Fibroblast of skin of right biceps (primary cell): ENCODE measurements at places on chromosomes 5 and 9.

DNA sequence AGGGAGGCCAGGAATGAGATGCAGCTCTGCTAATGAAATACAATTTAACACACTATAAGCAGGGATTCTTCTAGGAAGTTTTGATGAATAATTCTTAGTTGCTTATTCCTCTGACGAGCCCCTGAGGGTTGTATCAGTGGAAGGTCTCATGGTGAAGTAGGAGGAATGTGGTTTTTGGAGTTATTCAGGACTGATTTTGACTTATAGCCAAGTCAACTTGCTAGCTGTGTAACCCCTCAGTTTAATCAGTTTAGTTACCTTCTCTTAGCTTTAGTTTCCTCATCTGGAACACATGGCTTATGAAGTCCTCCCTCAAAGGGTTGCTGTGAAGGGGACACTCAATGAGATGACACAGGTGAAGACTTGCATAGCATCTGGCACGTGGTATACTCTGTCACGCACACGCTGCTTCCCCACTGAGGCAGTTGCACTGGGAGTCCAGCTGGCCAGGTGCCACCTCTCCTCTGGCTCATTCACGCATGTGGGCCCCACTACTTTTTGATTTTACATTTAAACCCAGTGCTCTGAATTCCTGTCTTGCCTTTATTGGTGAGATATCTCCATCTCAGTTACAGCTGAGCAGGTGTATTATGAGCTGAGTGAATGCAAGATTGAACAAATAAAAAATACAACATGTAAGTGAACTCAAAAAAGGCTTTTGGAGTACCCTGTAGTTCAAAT, 415.0 kb downstream of the ARHGEF28 start:
- DNase-seq = peak; percentile 40

DNA sequence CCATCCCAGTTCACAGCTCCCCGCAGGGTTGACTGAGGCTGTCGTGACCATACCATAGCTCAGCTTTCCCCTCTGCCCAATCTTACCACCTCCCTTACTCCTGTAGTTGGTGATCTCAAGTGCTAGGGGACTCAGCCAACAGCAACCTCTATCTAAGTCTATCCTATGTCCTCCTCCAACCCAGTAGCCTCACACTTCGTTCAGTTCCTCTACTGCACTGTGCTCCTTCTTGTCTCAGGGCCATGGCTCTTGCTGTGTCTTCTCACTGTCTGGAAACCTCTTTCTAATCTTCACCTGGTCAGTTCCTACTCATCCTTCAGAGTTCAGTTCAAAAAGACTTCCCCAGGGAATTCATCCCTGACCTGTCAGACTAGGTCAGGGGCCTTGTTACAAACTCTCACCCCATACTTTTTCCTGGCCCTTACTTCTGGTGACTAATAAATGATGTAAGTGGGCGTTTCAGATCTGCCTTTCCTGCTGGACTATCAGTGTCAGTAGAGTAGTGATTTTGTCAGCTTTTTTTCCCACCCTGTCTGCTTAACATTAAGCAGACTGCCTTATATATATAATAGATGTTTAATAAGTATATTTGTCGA, 53.6 kb upstream of the NR3C1 start:
- DNase-seq = peak; percentile 62

DNA sequence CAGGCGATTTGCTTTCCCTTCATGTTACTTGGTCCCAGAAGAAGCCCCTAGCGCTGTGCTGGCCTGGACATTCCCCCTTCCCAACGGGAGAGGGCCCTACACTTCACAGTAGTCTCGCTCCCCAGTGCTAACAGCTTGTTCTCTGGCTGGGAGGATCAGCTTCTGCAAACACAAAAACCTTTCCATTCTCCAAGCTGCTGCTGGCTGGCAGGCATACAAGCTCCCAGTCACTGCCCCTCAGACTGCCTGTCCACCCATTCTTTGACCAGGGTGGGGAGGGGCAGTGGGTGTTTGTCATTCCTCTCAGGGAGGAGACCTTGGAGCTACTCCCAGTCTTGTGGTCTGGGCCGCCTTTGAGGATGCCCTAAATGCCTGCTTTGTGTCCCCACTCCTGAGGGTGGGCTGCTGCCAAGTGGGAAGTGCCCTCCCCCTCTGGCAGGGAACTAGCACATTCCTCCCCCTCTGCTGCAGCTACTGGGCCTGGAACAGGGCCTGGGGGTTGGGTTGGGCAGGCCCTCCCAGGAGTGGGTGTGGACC, 20.8 kb downstream of the ENHO start:
- DNase-seq = peak; percentile 63

DNA sequence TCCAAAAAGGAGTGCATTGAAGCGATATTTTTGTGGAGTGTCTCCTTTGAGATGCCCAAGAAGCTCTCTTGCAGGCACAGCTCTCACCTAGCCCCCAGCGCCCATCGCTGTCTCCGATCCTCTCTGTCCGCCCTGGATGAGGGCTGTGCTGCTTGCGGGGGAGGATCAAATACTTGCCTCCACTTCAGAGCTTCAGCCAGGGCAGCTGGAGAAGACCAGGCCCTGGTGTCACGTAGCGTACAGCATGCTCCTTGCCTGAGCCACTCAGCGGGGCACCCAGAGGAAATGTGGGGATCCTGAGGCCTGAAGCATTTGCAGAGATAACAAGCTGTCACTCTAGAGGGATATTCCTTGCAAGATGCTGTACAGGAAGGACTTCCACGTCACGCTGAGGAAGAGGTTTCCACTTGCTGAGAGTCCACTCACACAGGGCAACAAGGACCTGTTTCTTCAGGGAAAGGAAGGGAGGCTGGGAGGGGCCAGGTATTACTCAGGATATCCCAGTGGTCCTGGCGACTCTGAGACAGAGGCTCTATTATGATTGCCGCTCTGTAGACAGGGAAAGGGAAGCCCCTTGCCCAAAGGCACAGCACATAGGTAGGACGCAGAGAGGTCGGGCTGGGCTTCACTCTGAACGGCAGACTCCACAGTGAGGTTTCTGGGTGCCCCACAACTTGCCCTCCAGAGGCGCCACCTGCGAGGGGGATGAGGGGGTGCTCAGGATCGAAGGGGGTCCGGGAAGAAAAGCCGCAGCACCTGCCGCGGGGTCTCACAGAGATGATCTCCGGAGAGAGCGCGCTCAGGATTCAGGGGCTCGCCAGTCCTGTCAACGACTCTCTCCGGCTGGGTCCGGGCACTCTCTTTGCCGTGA, 64.0 kb downstream of the CRB2 start:
- DNase-seq = no peak

DNA sequence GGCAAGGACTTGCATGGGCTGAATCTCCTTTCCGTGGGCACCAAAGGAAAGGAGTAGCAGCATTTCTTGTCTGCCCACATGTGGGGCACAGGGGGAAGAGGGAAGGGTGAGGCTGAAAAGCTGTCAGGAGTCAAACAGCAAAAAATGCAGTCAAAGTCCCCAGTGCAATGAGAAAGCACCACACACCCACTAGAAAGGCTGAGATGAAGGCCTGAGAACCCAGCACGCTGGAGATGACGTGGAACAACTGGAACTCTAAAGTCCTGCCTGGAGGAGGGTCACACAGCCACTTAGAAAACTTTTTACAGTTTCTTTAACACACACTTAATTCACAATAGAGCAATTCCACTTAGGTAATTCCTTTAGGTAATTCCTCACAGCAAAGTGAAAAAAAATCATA, 94.6 kb upstream of the IGFBPL1 start:
- DNase-seq = no peak

DNA sequence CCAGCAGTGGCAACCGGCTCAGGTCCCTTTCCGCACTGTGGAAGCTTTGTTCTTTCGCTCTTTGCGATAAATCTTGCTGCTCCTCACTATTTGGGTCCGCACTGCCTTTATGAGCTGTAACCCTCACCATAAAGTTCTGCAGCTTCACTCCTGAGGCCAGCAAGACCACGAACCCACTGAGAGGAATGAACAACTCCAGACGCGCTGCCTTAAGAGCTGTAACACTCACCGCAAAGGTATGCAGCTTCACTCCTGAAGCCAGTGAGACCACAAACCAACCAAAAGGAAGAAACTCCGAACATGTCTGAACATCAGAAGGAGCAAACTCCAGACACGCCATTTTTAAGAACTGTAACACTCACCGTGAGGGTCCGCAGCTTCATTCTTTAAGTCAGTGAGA, 103.5 kb downstream of the GLIS3 start:
- peak; percentile 76 for DNase-seq

GRCh38 chr9:119951090-119951489, 581.9 kb upstream of the BRINP1 start:
- DNase-seq = peak; percentile 95

DNA sequence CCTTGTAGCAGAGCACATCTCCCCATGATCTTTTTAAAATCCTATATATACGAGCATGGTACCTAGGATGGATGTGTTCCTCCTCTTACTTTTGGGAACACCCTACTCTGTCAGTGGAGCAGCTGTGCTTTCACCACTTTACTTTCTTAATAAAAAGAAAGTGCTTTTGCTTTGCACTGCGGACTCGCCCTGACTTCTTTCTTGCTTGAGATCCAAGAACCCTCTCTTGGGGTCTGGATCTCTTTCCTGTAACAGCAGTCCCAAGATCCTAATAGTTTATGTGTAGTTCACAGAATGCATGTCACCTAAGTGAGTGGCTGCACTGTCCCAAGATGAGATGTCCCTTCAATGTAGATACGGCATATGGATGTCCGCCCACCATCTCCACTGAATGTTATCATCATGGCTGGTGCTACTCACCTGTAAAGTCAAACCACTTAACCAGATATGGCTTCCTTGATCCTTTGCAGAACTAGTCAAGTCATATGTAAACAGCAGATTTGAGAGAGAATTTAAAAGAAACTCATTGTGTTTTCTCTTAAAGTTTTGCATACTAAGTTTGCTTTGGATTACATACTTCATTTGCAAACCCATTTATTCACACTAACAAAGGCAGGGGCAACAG, 1.9 kb downstream of the FGF1 start:
- no peak for DNase-seq

- no peak for DNase-seq
Observed at GRCh38 chr5:14123551-14123950, 19.6 kb upstream of the TRIO start.

DNA sequence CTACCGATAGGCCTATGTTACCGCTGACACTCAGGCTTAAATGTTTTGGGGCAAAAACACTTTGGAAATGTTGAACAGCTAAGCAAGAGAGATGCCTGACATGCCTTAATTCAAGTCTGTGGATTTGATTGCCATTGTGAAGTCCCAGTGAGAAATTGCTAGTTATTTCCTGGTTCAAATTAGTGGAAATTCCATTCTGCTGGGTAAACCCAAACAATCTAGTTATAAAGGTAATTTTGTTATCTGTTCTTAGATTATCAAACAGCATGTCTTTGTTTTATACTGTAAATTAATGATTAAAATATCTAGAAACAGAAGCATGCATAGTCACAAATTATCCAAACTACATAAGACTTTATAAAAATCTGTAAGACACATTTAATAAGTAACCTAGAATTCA, 96.6 kb downstream of the PJA2 start:
- no peak for DNase-seq

DNA sequence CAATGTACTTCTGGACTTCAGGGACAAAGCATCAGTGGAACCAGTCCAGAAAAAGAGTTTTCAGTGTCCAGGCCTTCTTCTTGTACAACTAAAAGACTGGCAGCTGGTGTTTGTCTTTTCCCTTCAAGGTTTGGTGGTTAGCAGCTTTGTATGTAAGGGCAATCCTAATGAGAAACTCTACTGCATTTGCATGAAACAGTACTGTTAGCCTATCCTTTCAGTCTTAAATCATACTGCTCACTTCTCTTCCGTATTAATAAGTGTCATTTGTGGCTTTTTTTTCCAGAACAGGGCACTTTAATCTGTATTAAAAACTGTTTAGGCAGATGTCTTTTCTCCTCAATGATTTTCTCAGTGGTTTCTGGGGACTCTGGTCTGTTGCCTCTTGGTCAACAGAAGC, 48.9 kb downstream of the FAM174A start:
- DNase-seq = no peak

DNA sequence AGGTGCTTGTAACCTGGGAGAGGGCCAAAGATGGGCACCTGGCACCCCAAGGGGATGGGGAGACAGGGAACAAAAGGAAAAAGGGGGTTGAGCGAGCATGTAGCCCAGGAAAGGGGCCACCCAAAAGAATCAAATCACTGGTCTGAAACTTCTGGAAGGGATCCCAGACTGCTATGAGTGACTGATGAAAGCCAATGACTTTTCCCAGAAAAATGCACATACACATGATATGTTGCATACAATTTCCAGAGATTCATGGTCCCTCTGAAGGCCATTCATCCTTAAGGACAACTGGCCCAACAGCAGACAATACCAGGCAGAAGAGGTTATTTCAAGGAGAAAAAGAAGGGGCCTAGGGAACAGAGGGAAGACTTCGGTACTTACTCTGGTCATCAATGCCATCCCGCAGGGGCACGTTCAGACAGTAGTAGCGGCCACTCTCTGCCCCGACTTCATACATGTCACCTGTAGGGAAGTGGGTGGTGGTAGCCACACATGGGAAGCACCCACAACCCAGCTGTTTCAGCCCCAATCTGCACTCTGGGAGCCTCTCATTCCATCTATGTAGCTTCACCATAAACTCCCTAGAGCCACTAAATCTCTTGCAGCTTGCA, 8.4 kb downstream of the HDAC3 start:
- DNase-seq = peak; percentile 58

DNA sequence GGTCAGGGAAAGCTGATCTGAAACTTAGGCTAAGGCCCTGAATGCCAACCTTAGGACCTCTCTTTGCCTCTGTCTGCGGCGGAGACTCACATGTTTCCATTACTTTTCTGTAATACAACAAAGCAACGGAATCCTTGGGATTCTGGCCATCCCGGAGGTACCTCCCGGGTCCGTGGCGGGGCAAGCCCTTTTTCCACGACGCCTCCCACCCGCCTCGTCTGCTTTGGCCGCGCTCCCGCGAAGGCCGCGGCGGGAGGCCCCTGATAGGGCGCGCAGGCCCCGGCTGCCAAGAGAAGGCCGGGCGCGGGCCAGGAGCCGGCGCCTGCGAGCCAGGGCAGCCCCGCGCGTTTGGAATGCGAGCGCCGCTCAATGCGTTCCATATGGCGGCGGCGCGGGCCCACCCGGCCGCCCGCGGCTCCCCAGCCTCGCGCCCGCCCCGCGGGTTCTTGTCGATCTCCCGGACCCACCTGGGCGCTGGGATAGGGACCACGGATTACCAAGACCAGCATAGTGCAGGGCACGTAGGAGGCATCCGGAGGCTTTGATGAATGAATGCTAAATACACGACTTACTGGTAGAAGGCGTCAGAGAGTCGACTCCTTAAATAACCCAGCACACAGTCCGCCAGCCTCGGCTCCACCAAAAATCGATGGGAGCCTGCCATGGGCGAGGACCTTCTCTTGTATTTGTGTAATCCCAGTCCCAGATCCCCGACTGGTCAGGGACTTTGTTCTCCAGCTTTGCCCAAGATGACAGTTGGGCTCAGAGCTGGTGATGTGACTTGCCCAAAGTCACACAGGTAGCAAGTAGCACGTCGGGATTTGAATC, 17.5 kb upstream of the PHF19 start:
- DNase-seq = peak; percentile 46

DNA sequence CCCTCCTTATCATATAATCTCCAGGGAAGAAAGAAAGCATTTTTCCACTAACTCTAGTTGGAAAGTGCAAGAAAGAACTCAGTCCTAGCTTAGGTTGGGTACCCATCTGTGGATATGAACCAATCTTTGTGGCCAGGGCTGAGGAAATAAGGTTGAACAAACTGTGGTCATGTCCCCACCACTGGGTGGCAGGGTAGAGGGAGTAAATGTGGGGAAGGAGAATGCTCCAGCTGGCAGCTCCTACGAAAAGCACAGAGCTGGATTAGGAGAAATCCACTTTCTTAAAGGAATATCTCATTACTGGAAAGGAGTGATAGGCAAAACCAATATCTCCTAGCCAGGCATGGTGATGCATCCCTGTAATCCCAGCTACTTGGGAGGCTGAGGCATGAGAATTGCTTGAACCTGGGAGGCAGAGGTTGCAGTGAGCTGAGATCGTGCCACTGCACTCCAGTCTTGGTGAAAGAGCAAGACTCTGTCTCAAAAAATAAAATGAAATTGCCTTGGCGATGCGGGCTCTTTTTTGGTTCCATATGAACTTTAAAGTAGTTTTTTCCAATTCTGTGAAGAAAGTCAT, 175.1 kb downstream of the CCDC192 start:
- peak; percentile 48 for DNase-seq
